NCI-H526 (cell line): ENCODE measurements at places on chromosomes 5 and 9.
A peak's percentile ranks its signal among the peaks of the same experiment; 100 is the strongest.

- no peak for DNase-seq
Measured at GRCh38 chr9:135273008-135273407, 185.5 kb downstream of the OLFM1 start.

GRCh38 chr9:136342181-136343120 lies 15.1 kb downstream of the GPSM1 start:
- DNase-seq = peak; percentile 68

GRCh38 chr5:171307789-171308452 lies 1.1 kb upstream of the TLX3 start:
- DNase-seq = no peak

DNA sequence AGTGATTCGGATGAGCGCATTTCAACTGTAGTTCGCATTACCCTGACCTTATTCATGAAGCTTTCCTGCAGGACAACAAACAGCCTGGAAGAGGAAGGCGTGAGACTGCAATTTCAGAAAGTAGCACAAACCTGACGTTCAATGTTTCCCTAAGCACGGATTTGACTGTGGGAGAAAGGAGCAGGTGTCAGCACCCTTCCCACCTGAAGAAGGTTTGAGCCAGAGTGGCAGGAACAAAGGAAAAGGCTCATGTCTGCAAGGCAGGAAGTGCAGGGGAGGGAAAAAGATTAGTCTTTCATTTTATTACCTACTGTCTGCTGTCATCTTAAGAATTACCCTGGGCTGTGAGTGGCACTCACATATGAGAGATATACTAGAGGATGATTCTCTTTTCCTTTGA lies 114.0 kb downstream of the MED10 start:
- no peak for DNase-seq

GRCh38 chr9:72675586-72675985 lies 154.2 kb downstream of the TMC1 start:
- no peak for DNase-seq

GRCh38 chr5:79845448-79846197 lies 145.4 kb downstream of the MTX3 start:
- DNase-seq = no peak
